ENCODE measurements at places on chromosomes 13 and 19. TPM values are rescaled to one million over a fixed set of nuclear protein-coding genes. Genes with fewer than 3 reads are reported as not detected.

Gene SWSAP1
- 1.4 TPM for total RNA-seq

Gene CGB2
- not detected for total RNA-seq

Gene SPRY2
- 41.2 TPM for total RNA-seq

Gene ANGPTL4
- 32.8 TPM for total RNA-seq

Gene SOHLH2
- total RNA-seq, result 1.2 TPM

Data from MCF 10A (cell line).